Stimulated activated CD8-positive, alpha-beta memory T cell treated with anti-CD3 and anti-CD28 coated beads, Interleukin-4, amount 100 ng/mL, for 4 hours (primary cell): ENCODE measurements at places on chromosomes 1 and 21.

DNA sequence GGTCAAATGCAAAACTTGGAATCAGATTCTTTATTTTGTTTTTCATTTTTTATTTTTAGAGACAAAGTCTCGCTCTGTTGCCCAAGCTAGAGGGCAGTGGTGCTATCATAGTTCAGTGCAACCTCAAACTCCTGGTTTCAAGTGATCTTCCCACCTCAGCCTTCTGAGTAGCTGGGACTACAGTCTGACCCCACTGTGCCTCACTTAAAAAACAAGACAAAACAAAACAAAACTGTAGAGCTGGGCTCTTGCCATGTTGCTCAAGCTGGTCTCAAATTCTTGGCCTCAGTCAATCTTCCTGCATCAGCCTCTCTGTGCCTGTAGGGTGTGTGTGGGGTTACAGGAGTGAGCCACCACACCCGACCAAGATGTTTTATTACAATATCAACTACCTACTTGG is 396.0 kb upstream of the USP24 start:
- no peak for DNase-seq

DNA sequence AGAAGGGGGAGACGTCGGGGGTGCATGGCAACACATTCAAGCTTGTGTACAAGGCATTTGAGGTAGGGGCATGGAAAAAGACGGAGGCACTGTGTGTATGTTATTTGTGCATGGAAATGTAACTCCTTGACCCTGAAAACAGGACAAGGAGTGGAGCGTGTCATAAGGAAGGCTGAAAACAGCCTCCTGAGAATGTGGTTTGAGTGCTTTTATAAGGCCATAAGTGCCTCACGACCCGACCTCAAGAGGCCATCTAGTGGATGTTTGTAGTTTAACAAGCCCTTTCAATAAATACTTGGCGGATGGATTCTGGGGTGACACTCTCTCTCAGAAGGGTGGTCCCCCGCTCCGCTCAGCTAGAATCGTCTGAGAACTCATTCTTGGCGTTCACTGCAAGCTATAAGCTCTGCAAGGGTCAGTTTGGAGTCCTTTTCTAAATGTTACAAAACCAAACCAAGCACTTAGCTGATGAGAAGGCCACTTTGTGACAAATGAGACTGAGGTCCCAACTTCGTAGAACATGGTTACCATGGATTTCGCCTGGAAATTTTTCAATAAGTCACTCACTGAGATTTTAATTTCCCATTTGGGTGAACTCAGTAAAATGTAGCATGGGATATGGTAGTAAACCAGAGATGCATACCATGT is 38.8 kb upstream of the CLCA4 start:
- DNase-seq: no peak

DNA sequence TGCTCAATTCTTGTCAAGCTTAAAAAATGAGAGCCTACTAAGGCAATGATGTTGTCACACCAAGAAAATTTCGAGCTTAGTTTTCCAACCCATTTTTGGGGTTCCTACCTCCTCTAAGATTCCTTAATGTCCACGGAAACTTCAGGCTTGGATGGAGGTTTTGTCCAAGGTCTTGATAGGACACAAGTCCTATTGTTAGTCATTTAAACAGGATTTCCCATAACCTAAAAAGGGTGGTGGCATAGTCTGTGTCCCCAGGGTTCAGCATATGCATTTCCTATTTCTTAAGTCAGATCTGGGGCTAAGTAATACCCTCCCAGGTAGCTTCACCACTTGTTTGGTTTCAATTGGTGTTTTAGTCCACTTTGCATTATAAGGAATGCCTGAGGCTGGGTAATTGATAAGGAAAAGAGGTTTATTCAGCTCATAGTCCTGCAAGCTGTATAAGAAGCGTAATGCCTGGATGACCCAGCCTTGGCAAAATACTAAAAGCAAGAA is 10.9 kb upstream of the PADI2 start:
- no peak for DNase-seq

GRCh38 chr1:6037338-6037762 is 8.3 kb upstream of the KCNAB2 start:
- DNase-seq: no peak

DNA sequence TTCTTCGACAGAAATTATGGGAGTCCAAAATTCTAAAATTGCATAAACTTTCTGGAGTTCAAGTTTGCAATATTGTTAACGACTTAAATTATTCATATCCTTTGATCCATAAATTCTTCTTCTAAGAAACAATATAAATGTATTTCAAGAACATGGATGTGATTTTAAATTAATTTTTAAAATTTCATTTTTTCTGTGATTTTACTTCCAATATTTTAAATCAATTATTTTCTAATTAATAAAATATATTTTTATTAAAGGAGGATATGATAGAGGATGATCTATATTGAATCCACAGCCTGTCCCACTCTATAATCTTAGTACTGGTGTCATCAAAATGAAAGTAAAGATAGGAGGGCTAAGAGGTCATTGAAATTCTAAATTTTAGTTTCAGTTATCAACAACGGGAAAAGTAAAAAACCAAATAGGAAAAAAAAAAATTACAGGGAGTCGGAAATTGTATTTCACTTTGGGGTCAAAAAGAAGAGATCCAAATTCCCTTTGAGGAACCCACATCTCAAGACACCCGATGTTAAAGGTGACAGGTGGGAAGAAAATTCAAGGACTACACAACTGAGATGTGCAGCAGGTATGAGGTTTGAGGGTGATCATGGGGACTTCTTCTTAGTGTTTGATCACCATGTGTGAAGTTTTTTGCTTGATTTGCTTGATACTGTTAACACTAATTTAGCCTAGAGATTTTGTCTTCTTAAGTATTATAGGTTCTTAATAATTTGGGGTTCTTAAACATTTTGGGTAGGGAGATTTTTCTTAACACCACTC is 154.8 kb upstream of the RGS18 start:
- no peak for DNase-seq

DNA sequence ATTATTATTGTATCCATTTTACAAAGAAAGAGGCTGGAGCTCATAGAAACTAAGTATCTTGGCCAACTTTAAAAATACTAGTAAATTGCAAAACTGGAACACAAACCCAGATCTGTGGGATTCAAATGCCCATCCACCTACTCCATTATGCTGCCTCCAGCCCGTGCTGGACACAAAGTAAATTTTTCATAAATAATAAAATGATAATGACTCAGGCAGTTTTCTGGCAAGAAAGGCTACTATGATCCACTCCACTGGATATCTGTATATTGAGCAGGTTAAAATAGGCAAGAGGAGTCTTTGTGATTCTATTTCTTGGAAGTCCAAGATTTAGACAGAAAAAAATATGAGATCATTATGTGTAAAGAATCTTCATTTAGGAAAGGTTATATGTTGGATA is 138.3 kb upstream of the DUSP10 start:
- no peak for DNase-seq
